ENCODE measurements at places on chromosomes 1 and 21.

GRCh38 chr1:200372095-200372884 lies 37.5 kb downstream of the ZNF281 start:
- no peak for DNase-seq

DNA sequence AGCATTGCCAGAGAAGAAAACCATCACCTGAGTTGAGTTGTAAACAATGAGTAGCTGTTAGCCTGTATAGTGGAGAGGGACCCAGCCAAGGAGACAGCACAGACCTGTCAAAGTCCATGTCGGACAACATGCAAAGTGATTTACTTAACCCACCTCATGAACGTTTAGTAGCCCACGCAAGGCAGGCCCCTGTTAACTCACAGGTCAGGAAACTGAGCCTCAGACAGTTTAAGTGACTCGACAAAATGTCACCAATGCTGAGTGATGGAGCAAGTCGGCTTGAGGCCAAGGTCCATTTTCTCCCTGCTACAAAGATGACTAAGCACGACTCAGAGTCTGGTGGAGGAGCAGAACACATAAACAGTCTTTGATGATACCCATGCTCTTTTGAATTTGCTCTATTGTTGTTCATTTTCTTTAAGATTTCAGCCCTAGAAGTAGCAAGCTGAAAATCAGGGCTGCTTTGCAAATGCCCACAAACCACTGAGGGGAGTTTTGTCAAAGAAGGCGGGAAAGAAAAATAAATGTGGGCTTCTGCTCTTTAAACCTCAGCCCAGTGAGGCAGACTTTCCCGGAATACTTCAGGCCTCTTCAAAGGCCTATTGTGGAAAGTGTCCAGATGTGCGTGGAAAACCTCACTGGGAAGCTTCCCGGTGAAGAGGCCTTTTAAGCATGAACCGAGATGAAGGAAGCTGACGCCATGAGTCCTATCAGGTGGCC lies 83.8 kb upstream of the HOOK1 start:
- DNase-seq = no peak

- no peak for DNase-seq
Observed at GRCh38 chr1:5940723-5941407, 51.4 kb downstream of the NPHP4 start.

GRCh38 chr1:13801232-13801631 lies 101.2 kb downstream of the PRDM2 start:
- DNase-seq = no peak

GRCh38 chr1:67190942-67191341 lies 24.7 kb downstream of the IL23R start:
- DNase-seq = no peak

- DNase-seq = no peak
Observed at GRCh38 chr1:42167611-42168390, 3.3 kb upstream of the GUCA2A start.

- no peak for DNase-seq
Observed at GRCh38 chr1:54495954-54496353, 52.1 kb upstream of the ACOT11 start.

DNA sequence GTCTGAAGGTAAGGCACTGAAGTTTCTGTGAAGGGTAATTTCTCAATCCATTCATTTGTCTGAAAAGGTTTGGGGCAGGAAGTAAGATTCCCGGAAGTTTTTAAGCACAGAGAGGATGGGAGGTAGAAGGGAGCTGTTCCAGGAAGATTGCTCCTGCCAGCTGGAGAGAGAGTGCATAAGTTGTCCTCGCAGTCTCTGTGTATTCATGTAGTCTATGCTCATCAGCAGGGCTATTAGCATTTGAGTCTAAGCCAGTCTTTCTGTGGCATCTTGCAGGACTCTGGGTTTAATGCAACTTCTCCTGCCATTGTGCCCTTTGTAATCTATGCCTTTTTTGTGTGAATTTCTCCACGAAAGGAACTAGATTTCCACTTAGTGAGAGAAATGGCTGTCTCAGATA lies 140.8 kb upstream of the FGGY start:
- DNase-seq = no peak

- no peak for DNase-seq
Observed at GRCh38 chr1:6982860-6983259, 197.6 kb downstream of the CAMTA1 start.

- DNase-seq = no peak
Observed at GRCh38 chr1:214967865-214968575, 114.5 kb upstream of the KCNK2 start.
